ENCODE measurements at places on chromosomes 1 and 21. TPM values are rescaled to one million over a fixed set of nuclear protein-coding genes. Genes with fewer than 3 reads are reported as not detected.

The CELA3B gene
- not detected for total RNA-seq

GRCh38 chr1:12046749-12047119 lies 16.4 kb upstream of the TNFRSF8 start:
- no peak for DNase-seq

The OLIG2 gene
- 1.7 TPM for total RNA-seq

GRCh38 chr1:171366816-171367215 lies 52.8 kb downstream of the FMO4 start:
- DNase-seq = no peak

The KCNJ10 gene
- not detected for total RNA-seq

DNA sequence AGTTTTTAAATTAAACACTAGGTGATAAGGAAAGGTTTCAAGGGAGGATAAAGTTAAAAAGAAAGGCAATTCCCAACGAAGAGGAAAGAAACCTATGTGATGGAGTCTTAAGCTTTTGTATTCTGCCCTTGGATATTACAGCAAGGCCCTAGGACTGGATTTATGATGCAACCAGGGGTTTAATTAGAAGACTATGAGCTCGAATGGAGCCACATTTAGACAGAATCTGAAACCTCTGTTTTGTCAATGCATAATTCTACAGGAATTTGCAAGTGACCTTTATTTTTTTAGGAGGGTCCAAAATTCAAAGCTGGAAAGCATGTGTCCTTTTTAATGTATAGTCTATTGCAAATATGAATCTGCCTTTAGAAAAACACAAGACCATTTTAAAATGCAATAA lies 37.9 kb downstream of the TGFB2 start:
- no peak for DNase-seq

All from H4 (cell line).